ENCODE measurements at places on chromosomes 2 and 18.

- no peak for DNase-seq
Measured at GRCh38 chr2:104834431-104835153, 19.3 kb upstream of the POU3F3 start.

DNA sequence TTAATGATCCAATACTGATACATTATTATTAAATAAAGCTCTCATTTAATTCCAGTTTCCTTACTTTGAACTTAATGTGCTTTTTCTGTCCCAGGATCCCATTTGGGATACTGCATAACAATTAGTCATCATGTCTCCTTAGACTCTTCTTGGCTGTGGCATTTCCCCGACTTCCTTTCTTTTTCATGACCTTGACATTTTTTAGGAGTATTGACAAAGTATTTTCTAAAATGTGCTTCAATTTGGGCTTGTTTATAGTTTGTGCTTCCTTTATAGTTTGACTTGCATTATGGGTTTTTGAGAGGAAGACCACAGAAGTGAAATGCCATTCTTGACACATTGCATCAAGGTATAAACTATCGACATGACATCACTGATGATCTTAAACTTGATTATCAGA is 46.1 kb upstream of the KIF5C start:
- DNase-seq, result no peak

GRCh38 chr2:83221258-83221657 is 1237.8 kb downstream of the SUCLG1 start:
- no peak for DNase-seq

- no peak for DNase-seq
Measured at GRCh38 chr18:77896586-77897252, 647.1 kb downstream of the GALR1 start.

- no peak for DNase-seq
Measured at GRCh38 chr18:35740656-35741055, 159.1 kb downstream of the GALNT1 start.

DNA sequence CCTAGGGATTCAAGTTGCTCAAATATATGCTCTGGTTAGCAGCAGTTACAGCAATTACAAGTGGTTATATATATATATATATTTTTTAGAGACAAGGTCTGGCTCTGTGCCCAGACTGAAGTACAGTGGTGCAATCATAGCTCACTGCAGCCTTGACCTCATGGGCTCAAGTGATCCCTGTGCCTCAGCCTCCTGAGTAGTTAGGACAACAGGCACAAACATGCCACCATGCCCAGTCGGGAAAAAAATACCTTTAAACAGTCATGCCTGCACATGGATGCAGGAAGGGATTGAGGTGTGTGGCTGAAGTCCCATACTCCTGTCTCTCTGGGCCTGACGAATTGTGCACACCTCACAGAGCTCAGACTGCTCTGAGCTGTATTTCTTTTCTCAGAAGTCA is 19.6 kb upstream of the DNAH7 start:
- no peak for DNase-seq

DNA sequence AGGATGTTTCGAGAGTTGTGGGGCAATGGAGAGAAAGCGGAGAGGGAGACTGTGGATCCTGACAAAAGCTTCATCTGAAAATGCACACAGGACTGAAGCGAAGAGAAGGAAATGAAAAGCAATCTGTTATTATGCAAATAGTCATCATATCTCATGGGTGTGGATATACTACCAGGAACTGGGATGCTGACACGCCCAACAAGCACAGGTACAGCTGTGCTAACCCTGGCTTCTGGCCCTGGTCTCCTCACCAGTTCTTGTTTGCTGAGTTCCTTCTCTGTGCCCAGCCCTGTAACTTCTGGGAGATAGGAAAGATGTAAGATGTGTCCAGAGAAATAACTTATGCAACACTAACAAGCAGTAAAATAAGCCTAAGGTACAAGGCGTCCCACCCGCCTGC is 358.8 kb downstream of the CMPK2 start:
- DNase-seq, result no peak

Data from CD4-positive, alpha-beta T cell treated with Interleukin-4 for 4 hours (primary cell).